ENCODE measurements at places on chromosomes 2 and 18. TPM values are rescaled to one million over a fixed set of nuclear protein-coding genes. Genes with fewer than 3 reads are reported as not detected.

GRCh38 chr18:78773819-78774218, 205.8 kb upstream of the SALL3 start:
- DNase-seq = no peak

DNA sequence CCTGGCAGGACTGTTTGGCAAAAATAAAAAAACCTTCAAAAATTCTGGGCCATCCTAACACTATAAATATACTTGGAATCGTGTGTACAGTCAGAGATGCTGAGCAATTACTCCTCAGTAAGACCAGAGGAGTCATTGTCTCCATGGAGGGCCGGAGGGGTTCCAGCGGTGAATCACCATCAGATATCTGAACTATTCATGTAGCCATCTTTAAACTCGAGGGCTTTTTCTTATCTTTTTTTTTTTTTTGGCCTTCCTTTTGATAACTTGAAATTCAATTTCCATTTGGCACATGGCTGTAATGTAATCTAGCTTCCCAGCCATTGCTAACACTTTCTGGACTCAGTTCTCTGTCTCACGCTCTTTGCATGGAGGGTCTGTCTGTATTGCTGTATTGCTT, 7.4 kb upstream of the FHL2 start:
- DNase-seq = no peak

- DNase-seq = no peak
These were observed 610.2 kb downstream of the NR4A2 start for GRCh38 chr2:155722290-155722689.

DNA sequence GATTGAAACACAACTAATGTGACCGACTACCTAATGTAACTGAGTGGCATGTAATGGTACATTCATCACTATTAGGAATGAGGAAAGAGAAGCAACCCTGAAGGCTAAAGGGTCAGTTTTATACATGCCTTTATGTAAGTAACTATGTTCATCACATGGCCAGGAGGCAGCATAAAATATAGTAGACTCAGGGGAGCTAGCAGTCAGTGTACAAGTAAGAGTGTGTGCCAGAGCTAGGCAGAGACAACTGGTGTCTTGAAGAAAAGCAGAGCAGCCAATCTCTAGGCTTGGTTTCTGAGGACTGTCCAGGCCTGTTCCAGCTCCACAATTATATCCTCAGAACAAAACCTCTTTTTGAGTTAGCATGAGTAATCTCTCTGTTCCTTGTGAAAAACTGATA, 18.1 kb downstream of the SMAD2 start:
- DNase-seq = no peak

DNA sequence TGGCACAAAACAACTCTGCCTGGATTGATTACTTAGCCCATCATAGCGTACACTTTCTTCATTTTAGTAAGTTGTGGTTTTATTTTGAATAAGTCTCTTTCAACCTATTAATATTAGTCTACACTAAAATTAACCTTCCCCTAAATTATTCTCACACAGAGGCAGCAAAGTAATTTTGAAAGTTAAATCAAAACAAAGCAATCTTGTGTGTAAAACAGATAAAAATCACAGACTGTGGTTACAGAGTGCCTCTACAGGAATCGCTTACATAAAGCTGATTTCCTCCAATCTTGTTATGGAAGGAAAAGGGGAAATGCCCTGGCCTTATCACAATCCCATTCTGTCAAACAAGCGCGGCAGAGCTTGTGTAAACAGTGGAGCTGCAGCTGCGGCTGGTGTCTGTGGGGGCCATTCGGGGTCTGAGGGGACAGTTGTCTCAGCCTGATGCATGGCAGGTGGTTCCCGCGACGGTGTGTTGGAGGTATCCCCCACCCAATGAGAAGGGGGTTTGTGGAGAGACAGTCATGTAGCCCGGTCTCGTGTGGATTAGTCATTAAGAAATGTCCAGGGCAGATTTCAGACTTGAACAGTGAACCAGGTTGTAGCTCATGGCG, 42.1 kb downstream of the BCL2L11 start:
- no peak for DNase-seq

DNA sequence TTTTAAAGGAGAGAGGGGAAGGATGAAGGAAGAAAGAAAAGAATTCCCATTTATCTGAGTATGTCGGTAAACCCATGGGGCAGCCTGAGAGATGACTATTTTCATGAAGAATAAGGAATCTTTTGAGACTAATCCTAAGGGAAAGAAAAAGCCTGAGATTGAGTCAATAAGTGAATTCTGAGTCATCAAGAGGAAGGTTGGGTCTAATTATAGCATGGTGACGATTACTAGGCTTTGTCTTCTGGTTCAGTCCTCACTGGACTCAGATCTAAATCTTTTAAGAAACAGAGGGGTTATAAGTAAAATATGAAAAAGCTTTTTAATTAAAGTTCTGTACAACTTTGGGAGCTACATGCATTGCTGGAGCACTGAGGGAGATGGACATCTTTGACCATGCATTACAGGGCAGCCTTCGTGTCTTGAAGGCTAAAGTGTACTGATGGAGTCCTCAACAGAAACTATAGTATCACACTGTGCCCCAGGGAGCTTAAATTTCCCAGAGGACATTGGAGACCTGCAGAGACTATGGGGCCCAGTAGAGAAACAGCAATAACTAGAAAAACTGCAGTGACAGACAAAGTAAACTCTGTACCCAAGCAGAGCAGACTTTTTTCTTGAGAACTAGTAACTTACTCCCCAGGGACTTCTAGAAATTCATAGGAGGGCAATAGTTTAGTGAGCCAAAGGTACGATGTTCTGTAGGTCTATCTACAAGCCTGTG, 260.9 kb downstream of the RAD51AP2 start:
- no peak for DNase-seq

GRCh38 chr2:175362331-175362730, 180.8 kb upstream of the ATP5MC3 start:
- DNase-seq = no peak

GRCh38 chr2:236208019-236208926, 40.1 kb upstream of the GBX2 start:
- DNase-seq = no peak

- no peak for DNase-seq
These were observed 71.6 kb downstream of the UBE2E3 start for GRCh38 chr2:181051861-181052522.

- no peak for DNase-seq
These were observed 64.8 kb upstream of the GALNT5 start for GRCh38 chr2:157192445-157193423.

DNA sequence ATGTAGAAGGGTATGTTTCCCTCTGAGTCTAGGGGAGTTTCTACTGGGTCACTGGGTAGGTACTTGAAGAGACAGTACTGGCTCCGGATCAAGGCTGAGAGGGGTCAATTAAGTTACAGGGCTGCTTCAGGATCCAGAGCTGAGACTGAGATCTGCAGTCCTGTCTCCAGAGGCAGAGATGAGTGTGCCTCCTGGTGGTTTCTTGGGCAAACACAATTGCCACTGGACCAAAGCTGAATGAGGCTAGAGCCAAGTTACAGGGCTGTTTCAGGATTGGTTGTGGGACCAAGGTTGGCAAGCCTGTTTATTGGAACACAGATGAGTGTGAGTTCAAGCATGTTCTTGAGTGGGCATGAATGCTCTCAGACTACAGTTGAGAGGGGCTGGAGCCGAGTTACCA, 157.9 kb downstream of the ADCYAP1 start:
- DNase-seq = no peak

DNA sequence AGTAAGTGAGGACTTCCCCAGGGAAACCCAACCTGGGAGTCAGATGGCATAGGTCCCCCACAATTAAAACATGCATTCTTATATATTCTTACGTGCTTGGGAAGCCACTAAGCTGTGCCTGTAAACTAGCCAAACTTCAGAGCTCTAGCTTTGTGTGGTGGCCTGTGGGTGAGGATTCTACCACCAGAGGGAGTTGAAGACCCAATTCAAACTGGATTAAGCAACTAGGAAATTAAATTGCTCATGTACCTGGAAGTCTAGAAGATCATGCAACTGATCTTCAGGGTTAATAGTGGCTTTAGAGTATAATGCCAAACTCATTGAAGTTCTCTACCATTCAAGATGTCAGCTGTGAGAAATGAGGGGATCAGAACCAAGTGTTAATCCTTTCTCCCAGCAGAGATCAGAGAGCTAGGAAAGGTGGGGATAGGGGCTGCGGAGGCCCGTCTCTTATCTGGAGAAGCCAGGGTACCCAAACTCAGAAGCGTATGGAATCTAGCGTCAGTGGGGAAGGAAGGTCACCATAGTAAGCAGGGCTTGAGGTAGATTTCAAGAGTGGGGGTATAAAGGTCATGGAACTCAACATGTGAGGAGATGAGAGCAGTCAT, 53.2 kb upstream of the CCDC85A start:
- no peak for DNase-seq

GRCh38 chr2:176744146-176744545, 468.4 kb upstream of the HNRNPA3 start:
- DNase-seq = no peak

DNA sequence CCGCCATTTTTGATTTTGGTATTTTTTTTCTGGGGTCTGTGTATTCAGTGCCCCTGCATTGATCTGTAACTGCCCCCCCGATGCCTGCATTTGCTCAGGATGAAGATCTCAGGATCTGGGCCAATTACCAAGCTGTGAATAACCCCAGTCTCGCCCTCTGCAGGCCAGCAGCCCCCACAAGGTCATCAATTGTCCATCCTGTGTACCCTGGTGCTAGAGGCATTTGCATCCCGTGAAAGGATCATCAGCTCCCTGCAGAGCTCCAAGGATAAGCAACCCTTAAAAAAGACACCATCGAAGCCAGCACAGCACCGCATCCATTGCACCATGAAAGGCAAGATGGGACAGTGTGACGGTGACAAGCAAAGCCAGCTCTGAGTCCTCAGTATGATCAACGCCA, 154.1 kb upstream of the KLHL29 start:
- no peak for DNase-seq

GRCh38 chr2:164000176-164000575, 264.4 kb upstream of the FIGN start:
- no peak for DNase-seq

GRCh38 chr2:140998577-140998976, 1132.2 kb downstream of the LRP1B start:
- no peak for DNase-seq

GRCh38 chr2:198499539-198499938, 695.1 kb downstream of the PLCL1 start:
- no peak for DNase-seq

- no peak for DNase-seq
These were observed 222.7 kb downstream of the CD226 start for GRCh38 chr18:69725009-69725408.

GRCh38 chr2:112958428-112959108, 19.2 kb upstream of the IL36G start:
- peak; percentile 58 for DNase-seq

- peak; percentile 73 for DNase-seq
These were observed 17.6 kb upstream of the BOK start for GRCh38 chr2:241540771-241541561.

DNA sequence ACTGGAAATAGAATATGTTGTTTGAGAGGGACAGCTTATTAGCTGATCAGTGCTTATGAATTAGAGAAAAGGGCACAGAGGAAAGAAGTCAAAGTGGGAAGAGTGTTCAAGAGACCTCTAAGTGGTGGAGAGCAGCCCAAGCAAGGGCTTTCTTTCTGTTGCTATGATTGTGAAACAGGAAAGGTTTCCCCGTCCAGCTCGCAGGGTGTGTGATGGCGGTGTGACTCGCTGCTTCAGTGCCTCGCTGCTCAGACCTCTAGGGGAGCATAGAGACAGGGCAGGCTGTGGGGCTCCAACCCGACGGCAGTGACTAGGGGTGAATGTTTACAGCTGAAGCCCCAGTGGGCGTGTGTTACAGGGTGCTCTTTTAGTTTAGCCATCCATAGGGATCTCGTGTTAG, 166.5 kb upstream of the COPS8 start:
- no peak for DNase-seq

DNA sequence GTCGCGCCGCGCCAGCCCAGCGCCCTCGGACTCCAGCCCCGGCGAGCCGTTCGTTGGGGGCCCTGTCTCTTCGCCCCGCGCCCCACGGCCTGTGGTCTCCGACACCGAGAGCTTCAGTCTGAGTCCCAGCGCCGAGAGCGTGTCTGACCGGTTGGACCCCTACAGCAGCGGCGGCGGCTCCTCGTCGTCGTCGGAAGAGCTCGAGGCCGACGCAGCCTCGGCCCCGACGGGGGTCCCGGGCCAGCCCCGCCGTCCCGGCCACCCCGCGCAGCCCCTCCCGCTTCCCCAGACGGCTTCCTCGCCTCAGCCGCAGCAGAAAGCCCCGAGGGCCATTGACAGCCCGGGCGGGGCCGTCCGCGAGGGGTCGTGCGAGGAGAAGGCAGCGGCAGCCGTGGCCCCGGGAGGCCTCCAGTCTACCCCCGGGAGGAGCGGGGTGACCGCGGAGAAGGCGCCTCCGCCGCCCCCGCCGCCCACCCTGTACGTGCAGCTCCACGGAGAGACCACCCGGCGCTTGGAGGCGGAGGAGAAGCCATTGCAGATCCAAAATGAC, 1.4 kb downstream of the PHLPP1 start:
- peak; percentile 66 for DNase-seq

DNA sequence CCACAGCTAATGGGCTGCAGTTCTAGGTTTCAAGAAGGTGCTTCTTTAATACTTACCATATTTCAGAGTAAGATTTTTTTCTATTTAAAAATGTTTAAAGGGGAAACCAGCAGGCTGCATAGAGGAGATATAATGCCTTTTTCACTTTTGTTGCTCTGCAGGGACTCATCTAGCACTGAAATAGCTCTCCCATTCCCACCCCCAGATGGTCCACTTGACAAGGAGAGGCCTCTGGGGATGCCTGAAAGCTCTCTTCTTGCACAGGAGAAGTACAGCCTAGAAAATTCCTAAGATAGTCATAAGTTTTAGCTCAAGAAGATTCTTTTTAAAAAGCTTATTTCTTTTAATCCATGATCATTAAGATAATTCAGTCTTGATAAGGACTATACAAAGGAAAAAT, 126.4 kb downstream of the CDH2 start:
- DNase-seq = no peak

GRCh38 chr2:179171371-179171770, 93.3 kb downstream of the SESTD1 start:
- DNase-seq = no peak

GRCh38 chr2:160609346-160609745, 115.7 kb upstream of the RBMS1 start:
- no peak for DNase-seq

DNA sequence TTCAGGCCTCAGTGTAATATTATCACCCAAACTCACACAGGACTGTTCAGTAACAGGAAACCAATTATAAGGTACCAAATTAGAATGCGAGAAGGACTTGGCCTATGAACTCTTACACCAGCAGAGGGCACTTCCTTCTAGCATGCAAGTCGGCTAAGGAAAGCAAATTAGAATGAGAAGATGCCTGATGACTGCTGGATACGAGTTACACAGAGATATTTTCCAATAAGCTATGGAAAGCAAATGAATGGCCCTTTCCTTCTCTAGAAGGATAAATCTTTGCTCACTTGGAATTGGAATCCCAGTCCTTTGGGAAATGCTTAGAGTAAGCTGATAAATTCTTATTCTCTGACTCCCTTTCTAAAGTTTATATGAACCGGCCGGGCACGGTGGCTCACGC, 109.8 kb downstream of the AP1S3 start:
- peak; percentile 66 for DNase-seq

Gene SERPINB13
- total RNA-seq = not detected

Gene DNAJC5G
- total RNA-seq = not detected

Gene CNGA3
- total RNA-seq = not detected

Gene ALKAL2
- not detected for total RNA-seq

Gene KLHL29
- total RNA-seq = 0.12 TPM

Gene CCNT2
- 41.1 TPM for total RNA-seq

Gene UGT1A5
- not detected for total RNA-seq

Gene SERPINB11
- total RNA-seq = not detected

Gene BARD1
- total RNA-seq = 44.6 TPM

Gene STK17B
- 389 TPM for total RNA-seq

Gene GBX2
- total RNA-seq = not detected

Gene RAB31
- not detected for total RNA-seq

Gene CFAP65
- total RNA-seq = not detected
